ENCODE measurements at places on chromosomes 4 and X.

GRCh38 chr4:121278811-121279368, 101.9 kb downstream of the QRFPR start:
- DNase-seq: no peak

GRCh38 chr4:115293093-115293462, 179.7 kb upstream of the NDST4 start:
- DNase-seq: no peak

DNA sequence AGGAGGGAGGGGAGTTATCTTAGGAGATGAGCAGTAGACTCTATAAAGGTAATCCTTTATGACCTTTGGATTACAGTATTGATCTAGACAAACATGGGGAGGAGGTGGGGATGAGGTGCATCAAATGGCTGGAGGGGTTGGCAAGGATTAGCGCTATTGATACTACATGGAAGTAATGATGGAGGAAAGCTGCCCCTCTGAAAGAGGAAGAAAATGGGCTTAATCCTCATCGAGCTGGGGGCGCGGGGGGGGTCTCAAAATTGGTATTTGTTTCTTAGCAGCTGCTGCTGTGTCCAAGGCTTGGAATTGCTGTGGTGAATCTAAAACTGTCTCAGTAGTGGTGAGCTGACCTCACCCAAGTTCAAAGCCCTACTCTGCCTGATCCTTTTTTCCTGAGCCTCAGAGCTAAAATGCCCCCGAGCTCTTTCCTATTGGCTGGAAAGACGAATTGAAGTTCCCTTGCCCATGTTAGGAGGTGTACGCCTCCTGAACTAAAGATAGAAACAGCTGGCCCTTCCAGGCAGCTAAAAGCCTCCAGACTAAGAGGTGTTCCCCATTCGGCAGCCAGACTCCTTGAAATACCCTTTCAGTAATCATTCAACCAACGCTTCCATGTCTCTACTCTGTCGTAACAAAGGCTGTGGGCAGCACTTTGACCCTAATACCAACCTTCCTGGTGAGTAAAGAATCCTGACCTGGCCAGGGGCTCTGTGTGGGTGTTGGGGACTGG, at the start of gene ITGB1BP2:
TSS of gene ITGB1BP2 (plus strand) at position 556 of the 730 bp plus-strand sequence. CDS start at position 613, 57 bp downstream.
- peak; percentile 28 for DNase-seq

DNA sequence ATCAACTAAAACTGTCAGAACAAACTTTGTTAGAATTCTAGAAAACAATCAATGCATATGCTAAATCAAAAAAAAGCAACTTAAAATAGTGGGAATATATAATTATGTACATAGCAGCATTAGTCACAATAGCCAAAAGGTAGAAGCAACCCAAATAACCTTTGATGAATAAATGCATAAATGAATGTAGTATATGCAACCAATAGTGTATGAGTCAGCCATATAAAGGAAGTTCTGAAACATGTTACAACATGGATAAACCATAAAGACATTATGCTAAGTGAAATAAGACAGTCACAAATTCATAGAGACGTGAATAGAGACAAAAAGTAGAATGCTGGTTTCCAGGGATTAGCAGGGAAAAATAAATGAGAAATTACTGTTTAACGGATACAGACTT, 762.8 kb upstream of the INTU start:
- no peak for DNase-seq

- DNase-seq: no peak
These were observed 1000.4 kb downstream of the STPG2 start for GRCh38 chr4:97142893-97143292.

DNA sequence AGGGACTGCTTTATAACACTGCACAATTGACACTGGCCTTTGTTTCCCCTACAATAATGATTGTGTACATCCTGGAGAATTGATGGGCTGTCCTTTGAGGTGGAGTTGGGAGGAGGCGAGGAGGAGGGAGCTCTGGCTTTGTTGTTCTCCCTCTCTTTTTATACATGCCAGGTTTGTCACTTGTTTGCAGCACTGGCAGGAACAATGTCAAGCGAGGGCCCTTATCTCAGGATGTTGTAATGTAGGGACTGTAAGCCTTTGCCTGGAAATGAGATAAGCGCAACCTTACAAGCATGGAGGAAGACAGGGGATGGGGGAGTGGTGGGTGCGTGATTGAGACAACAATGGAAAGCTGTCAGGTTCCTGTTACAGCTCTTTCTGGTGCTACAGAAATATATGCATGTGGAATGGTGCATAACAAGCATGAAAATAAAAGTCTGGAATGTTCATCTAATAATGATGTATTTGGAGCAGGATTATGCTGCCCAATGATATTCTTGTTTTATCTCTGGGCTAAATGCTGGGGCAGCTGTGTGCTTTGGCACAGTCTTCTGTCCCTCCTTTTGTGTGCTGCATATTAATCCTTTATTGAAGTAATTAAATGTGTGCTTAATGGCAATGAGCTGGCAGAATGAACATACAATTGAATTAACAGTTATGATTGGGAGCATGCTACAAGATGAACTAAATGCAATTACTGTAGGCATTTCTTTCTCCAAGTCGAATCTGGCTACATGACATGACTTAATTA, 294.4 kb downstream of the GPAT3 start:
- no peak for DNase-seq

DNA sequence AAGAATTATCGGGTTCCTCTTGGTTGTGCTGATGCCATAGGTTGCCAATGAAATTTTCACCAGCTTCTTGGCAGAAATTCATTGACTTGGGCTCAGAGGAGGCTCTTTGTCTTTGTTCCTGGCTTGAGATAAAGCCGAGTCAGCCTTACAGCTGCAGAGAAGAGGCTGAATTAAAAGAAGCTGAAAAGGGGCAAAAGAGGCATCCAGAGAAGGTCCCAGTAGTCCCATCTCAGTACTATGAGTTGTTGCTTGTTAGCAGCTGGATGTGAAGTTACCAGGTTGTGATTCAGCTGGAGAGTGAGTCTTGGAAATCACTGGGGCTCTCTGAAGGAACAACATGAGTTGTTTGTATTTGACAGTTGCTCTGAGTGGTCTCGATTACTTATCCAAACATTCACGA, 59.7 kb downstream of the SMAD1 start:
- no peak for DNase-seq

DNA sequence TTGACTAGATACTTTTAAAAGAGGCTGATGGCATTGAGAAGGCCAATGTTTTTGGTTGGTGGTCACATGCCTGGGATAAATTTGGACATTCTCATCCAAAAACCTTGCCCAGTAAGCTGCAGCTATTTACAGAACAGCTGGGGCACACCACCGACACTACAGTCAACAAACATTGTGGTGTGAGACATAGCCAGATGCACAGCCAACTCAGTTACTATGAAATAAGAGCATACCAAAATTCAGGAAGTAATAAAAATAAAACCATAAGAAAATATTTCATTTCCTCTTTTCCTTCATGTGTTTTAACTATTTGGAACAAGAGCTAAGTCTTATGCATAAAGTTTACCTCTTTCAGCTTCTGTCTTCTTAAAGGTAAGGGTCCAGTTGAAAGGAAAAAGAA, 8.8 kb downstream of the PPM1K start:
- peak; percentile 75 for DNase-seq

- no peak for DNase-seq
These were observed 345.1 kb upstream of the HS3ST1 start for GRCh38 chr4:11773798-11774197.

- peak; percentile 46 for DNase-seq
These were observed 10.5 kb downstream of the PPAT start for GRCh38 chr4:56424697-56425514.

DNA sequence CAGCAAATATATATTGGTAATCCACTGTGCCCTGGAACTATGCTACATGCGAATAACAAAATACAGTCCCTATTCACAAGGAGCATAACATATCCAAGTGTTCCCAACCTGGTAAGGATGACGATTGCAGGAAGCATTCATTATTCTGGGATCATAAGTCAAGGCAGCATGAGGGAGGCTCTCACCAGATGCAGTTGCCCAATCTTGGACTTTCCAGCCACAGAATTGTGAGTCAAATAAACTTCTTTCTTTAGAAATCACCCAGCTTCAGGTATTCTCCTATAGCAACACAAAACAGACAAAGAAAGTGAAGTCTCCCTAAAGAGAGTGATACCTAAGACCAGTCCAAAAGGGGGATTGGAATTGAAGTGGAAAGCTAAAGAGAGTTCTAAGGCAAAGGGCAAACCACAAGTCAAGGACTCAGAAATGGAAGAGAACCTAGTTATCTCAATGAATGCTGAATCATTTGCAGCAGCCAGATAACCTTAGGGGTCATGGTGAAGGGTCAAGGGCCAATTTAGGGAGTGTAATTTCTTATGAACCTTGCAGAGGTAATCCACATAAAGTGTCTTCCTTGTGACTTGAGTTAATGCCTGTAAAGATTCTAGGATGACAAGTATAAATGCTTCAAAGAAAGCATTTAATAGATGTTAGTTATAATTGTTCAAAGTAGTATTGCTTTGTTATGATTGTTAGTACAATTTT, 103.1 kb upstream of the PCDH7 start:
- no peak for DNase-seq

DNA sequence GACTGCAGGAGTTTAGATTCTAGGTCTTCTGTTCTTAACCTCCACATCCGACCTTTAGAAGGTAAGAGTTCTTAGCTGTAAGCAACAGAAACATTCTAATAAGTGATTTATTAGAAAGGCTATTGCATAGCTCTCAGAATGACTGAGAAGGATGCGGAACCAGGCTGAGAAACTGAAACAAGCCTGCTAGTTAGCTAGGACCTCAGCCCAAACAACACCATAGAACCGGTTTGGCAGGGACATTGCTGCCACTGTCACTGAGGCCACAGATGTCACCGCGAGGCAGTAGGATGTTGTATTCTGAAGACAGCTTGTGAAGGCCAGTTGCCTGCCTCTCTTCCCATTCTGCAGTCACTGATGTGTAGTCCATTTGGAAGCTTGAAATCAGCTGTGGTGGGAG, 160.0 kb upstream of the ARX start:
- no peak for DNase-seq

DNA sequence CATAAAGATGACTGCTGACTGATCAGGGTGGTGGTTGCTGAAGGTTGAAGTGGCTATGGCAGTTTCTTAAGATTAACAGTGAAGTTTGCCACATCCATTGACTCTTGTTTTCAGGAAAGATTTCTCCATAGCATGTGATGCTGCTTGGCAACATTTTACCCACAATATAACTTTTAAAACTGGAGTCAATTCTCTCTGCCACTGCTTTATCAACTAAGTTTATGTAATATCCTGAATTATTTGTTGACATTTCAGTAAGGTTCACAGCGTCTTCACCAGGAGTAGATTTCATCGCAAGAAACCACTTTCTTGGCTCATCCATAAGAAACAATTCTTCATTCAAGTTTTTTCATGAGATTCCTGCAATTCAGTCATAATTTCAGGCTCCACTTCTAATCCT, 166.5 kb upstream of the SPRY1 start:
- peak; percentile 6 for DNase-seq

DNA sequence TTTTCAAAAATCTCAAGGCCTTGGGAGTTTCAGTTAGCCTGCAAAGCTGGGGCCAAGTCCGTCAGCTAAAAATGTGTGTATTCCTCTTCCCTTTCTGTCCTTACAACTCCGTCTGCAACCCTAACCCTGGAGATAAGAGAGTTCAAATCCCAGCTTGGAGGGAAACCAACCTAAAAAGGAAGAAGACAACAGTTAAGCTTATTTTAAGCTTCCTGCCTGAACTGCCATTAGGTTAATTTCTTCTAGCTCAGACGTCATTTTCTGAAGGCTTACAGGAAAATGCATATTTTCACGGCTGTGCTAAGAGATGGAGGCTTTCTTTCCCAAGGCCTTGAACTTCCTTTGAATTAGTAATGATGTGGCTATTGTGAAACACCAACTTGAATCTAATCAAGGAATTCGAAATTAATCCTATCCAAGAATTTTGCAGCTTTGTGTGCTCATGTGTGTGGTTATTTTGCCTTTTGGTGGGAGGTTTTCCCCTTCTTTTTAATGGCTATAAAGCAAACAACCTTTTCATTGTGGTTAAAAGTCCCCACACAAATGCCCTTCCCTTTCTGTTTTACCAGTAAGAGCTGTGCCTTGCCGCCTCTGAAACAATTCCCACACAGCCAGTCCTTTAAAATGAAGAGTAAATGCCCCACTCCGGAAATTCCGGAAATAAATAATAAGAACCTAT, 103.5 kb downstream of the IRF2 start:
- no peak for DNase-seq

GRCh38 chrX:151687635-151688034, 7.6 kb upstream of the PRRG3 start:
- no peak for DNase-seq

DNA sequence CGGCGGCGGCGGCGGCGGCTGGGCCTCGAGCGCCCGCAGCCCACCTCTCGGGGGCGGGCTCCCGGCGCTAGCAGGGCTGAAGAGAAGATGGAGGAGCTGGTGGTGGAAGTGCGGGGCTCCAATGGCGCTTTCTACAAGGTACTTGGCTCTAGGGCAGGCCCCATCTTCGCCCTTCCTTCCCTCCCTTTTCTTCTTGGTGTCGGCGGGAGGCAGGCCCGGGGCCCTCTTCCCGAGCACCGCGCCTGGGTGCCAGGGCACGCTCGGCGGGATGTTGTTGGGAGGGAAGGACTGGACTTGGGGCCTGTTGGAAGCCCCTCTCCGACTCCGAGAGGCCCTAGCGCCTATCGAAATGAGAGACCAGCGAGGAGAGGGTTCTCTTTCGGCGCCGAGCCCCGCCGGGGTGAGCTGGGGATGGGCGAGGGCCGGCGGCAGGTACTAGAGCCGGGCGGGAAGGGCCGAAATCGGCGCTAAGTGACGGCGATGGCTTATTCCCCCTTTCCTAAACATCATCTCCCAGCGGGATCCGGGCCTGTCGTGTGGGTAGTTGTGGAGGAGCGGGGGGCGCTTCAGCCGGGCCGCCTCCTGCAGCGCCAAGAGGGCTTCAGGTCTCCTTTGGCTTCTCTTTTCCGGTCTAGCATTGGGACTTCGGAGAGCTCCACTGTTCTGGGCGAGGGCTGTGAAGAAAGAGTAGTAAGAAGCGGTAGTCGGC, 528 bp downstream of the FMR1 start:
- peak; percentile 13 for DNase-seq

- no peak for DNase-seq
These were observed 149.8 kb upstream of the ARHGEF9 start for GRCh38 chrX:63934791-63935190.

DNA sequence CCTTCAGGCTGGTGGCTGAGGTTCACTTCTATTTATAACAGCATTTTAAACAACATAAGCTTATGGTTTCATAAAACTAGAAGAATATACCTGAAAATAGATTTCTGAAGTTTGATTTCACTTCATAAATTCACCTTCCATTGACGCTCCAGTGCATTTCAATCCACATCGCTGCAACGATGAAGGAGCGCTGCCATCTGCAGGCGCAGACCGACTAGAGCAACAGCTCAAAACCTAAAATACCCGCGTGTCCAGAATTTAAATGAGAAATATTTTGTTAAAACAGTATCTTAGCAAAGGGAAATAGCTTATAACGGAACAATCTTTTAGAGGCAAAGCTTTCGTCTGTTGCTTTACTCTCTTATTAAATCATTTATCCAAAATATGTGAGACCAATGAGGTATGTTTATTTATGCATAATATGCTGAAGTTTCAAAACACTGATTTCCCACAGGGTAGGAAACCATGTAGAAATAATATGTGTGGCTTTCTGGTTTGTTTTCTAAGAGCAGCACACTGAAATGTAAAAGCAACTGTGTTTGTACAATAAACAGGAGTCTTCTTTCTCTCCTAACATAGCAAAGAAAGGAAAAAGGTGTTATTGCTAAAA, 816.4 kb upstream of the FRG1 start:
- no peak for DNase-seq

Measured in inflammatory macrophage (primary cell).